Activated CD8-positive, alpha-beta memory T cell treated with anti-CD3 and anti-CD28 coated beads, Interleukin-2, amount 10 ng/mL, durations not matched to agents 7 days and 5 days (primary cell): ENCODE measurements at places on chromosomes 6 and 20.
A peak's percentile ranks its signal among the peaks of the same experiment; 100 is the strongest.

DNA sequence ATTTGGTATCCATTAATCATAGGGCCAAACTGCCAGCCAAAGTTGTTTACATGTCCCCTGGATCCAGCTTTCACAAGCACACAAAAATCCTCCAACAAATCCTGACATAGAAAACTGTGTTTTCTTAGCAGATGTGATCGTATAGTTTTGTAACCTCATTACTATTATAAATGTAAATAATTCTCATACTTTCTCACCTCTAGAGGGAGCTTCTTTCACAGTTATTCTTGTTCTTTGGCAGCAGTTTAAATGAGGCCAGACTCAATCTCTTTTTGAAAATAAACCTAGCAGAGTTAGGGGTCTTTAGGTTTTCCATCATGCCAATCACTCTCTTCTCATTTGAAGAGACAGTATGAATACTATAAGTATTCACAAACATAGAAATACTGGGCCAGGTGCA is 17.0 kb upstream of the ZNF318 start:
- peaks cover 42% of the 10 kb centered on the region for H3K27me3 ChIP-seq
- H3K4me1 ChIP-seq: peaks cover 53% of the 10 kb centered on the region
- DNase-seq: no peak
- peaks cover 9% of the 10 kb centered on the region for H3K36me3 ChIP-seq
- H3K27ac ChIP-seq: no peak overlapping the region
- no peak overlapping the region for H3K4me3 ChIP-seq

DNA sequence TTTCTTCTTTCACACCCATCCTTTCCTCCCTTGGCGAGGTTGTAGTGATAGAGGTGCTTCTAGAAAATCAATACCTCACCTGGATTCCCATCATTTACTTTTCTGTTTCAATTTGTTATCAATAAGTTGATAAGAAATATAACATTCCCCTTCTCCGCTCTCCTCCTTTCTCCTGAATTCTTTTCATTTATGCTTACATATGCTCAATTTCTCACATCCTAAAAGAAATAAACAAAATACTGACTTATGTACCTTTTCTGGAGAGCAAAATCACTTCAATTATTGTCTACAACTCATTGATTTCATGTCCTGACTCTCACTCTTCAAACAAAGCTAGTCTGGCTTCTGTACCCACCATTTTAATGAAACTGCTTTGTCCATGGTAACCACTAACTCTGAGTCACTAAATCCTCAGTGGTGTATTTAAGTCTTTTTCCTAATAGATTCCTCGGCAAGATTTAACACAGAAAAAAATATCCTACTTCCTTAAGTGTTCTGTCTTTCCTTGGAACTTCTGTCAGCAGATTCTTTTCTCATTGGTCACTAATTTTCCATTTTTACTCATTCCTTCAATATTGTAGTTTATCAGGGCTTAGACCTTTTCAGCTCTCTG is 289.6 kb downstream of the RFPL4B start:
- no peak overlapping the region for H3K27ac ChIP-seq
- H3K4me1 ChIP-seq: no peaks in the 10 kb centered on the region
- no peak overlapping the region for H3K4me3 ChIP-seq
- no peaks in the 10 kb centered on the region for H3K36me3 ChIP-seq
- no peak for DNase-seq

DNA sequence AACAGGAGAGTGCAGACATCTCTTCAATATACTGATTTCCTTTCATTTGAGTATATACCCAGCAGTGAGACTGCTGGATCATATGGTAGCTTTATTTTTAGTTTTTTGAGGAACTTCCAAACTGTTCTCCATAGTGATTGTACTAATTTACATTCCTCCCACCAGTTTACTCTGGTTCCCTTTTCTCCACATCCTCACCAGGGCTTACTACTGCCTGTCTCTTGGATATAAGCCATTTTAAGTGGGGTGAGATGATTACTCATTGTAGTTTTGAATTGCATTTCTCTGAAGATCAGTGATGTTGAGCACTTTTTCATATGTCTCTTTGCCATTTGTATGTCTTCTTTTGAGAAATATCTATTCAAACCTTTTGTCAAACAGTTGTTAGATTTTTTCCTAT is 64.9 kb upstream of the HMGCLL1 start:
- no peak for DNase-seq
- no peaks in the 10 kb centered on the region for H3K27me3 ChIP-seq
- H3K4me1 ChIP-seq: no peaks in the 10 kb centered on the region
- no peak overlapping the region for H3K4me3 ChIP-seq
- H3K36me3 ChIP-seq: no peaks in the 10 kb centered on the region

DNA sequence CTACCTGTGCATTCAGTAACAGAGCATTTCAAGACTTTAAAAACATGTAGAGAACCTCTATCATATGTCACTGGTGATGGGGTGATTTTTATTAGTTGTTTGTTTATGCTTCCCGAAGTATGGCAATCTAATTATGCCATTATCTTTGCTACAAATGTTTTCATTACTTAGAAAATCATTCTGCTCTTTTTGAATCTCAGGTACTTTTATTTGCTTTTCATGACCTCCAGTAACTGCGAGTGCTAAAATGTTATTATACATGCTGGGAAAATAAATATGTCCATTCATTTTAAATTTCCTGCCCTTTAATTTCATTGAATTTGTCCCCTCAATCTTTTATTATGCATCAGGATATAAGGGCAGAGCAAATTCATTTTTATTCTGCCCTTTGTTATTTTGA is 515.7 kb downstream of the NKAIN2 start:
- H3K27me3 ChIP-seq: no peaks in the 10 kb centered on the region
- no peak overlapping the region for H3K4me3 ChIP-seq
- H3K27ac ChIP-seq: no peak overlapping the region
- no peak for DNase-seq

- H3K4me1 ChIP-seq: peaks cover 10% of the 10 kb centered on the region
- no peak for DNase-seq
- no peak overlapping the region for H3K4me3 ChIP-seq
- H3K27me3 ChIP-seq: peaks cover 19% of the 10 kb centered on the region
Observed at GRCh38 chr6:25248123-25248522, 31.1 kb upstream of the CARMIL1 start.

GRCh38 chr20:11654766-11655165 is 262.9 kb upstream of the BTBD3 start:
- H3K4me3 ChIP-seq: no peak overlapping the region
- no peaks in the 10 kb centered on the region for H3K36me3 ChIP-seq
- no peak overlapping the region for H3K27ac ChIP-seq
- H3K27me3 ChIP-seq: no peaks in the 10 kb centered on the region
- no peaks in the 10 kb centered on the region for H3K4me1 ChIP-seq

- no peak for DNase-seq
- H3K36me3 ChIP-seq: no peaks in the 10 kb centered on the region
- no peaks in the 10 kb centered on the region for H3K4me1 ChIP-seq
- H3K27ac ChIP-seq: no peak overlapping the region
- H3K27me3 ChIP-seq: peaks cover 16% of the 10 kb centered on the region
Observed at GRCh38 chr6:114085211-114085610, 114.3 kb upstream of the HDAC2 start.

- DNase-seq: no peak
- no peak overlapping the region for H3K4me3 ChIP-seq
- no peaks in the 10 kb centered on the region for H3K4me1 ChIP-seq
- no peaks in the 10 kb centered on the region for H3K27me3 ChIP-seq
Observed at GRCh38 chr6:38150681-38151296, 331.3 kb downstream of the ZFAND3 start.

DNA sequence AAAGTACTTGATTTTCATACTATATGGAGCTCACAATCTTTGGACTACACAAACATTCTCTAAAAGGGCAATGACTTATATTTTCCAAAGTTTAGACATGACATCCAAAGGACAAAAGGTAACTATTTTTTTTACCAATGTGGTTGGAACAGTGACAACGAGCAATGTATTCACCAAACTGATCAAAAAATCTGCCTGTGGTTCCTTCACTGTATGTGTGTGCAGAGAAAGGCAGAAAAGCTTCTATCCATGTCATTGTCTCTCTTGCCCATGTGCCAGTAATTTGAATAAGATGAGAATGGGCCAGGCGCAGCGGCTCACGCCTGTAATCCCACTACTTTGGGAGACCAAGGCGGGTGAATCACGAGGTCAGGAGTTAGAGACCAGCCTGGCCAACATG is 25.5 kb downstream of the MCUR1 start:
- DNase-seq: no peak
- H3K4me1 ChIP-seq: peaks cover 21% of the 10 kb centered on the region
- no peak overlapping the region for H3K27ac ChIP-seq
- no peak overlapping the region for H3K4me3 ChIP-seq
- no peaks in the 10 kb centered on the region for H3K27me3 ChIP-seq

GRCh38 chr6:79630883-79631692 is at the start of gene SH3BGRL2:
Gene SH3BGRL2 (plus strand): TSS chr6:79631329. CDS start chr6:79631462, 133 bp downstream.
- peak within 1 kb of the TSS; percentile 64 for H3K4me3 ChIP-seq
- H3K4me1 ChIP-seq: peaks cover 6% of the 10 kb centered on the region
- no peaks in the 10 kb centered on the region for H3K36me3 ChIP-seq

DNA sequence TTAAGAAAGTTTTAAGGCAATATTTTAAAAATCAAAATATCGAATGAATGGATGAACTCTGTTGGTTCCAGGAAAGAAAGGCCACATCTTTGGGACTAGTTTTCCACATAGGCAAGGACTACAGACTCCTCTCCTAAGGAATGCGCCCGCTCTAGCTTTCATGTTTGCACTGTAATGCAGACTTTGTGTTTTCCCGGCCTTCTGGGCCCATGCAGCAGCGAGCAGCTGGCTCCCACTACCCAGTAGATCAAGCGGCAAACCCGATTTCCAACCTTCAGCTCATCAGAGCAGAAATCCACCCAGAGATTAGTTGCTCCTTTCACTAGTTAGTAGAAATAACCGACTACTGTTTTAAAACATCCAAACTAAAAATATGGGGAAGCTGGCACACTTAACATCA is 27.7 kb downstream of the OVOL2 start:
- no peaks in the 10 kb centered on the region for H3K4me1 ChIP-seq
- H3K36me3 ChIP-seq: no peaks in the 10 kb centered on the region
- H3K27me3 ChIP-seq: peaks cover 6% of the 10 kb centered on the region
- no peak overlapping the region for H3K4me3 ChIP-seq

DNA sequence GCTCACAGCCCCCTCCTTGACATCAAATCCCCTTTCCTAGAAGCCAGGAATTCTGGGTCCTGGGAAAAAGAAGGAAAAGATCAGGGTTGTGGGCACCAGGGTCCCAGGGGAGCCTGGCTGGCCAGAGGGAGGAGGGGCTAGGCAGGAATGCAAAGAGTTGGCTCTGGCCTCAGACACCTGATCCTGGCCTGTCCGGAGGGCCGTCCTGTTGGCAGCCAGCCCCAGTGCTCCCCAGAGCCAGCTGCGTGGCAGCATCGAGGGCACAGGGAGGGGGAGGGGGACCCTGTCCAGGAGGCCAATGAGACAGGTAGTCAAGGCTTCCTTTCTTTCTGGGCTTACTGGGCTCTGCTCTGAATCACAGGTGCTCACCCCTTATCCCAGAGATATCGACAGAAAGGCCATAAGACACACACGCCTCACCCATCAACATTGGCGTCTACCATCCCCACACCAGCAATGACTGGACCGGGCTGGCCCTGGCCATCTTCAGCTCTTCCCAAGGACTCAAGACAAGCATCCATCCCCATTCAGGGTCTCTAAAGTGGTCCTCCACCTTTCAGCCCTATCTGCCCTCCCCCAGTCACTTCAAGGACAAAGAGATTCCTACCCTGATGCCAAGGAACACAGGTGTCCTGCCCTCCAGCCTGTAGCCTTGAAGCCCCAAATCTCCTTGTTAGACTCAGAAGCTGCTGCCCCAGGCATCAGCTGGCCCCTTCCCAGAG is 723 bp downstream of the COL11A2 start:
- H3K4me3 ChIP-seq: no peak overlapping the region
- H3K4me1 ChIP-seq: peaks cover 5% of the 10 kb centered on the region
- H3K36me3 ChIP-seq: peaks cover 23% of the 10 kb centered on the region
- no peak overlapping the region for H3K27ac ChIP-seq
- H3K27me3 ChIP-seq: peaks cover 51% of the 10 kb centered on the region
- no peak for DNase-seq

DNA sequence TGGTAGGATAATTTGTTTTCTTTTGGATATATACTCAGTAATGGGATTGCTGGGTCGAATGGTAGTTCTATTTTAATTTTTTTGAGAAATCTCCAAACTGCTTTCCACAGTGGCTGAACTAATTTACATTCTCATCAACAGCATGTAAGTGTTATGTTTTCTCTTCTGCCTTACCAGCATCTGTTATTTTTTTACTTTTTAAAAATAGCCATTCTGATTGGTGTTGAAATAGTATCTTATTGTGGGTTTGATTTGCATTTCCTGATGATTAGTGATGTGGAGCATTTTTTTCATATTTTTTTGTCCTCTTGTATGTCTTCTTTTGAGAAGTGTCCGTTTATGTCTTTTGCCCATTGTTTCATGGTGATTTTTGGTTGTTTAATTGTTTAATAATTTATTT is 11.9 kb downstream of the HINT3 start:
- no peak overlapping the region for H3K4me3 ChIP-seq
- no peaks in the 10 kb centered on the region for H3K27me3 ChIP-seq
- no peak overlapping the region for H3K27ac ChIP-seq
- peaks cover 3% of the 10 kb centered on the region for H3K4me1 ChIP-seq
- no peak for DNase-seq
- peaks cover 15% of the 10 kb centered on the region for H3K36me3 ChIP-seq

DNA sequence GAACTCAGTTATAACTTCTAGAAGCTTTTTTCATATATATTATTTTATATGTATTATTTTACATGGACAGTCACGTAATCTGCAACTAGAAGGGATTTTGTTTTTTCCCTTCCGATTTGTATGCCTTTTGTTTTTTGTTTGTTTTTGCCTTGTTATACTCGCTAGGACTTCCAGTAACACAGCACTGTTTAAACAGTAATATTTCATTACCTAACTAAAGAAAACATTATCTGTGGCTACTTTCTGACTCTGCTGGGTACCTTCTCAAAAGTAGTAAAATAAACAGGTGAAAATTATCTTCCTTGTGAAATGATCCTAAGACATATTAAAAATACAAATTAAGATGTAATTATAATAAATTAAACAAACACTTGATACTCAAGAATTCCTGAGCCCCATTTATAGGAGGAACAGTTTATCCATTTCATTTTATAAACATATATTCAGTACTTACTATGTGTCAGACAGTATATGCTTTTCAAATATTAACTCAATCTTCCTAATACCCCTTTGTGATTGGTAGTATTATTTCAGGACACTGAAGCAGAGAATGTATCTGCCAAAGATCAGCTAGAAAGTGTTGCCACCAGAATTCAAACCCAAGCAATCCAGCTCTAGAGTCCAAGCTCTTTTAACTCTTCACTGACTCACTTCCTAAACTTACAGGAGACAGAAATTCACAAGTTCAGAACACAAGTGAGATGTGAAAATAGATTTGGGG is 65.3 kb downstream of the MAP3K5 start:
- peaks cover 24% of the 10 kb centered on the region for H3K4me1 ChIP-seq
- H3K27me3 ChIP-seq: no peaks in the 10 kb centered on the region
- DNase-seq: no peak
- peaks cover 13% of the 10 kb centered on the region for H3K36me3 ChIP-seq

- H3K4me3 ChIP-seq: no peak overlapping the region
- peaks cover 2% of the 10 kb centered on the region for H3K36me3 ChIP-seq
- H3K4me1 ChIP-seq: peaks cover 2% of the 10 kb centered on the region
- no peak for DNase-seq
Observed at GRCh38 chr6:13256266-13257001, 71.9 kb downstream of the TBC1D7 start.

- peaks cover 49% of the 10 kb centered on the region for H3K4me1 ChIP-seq
- peaks cover 13% of the 10 kb centered on the region for H3K36me3 ChIP-seq
- peak overlapping the region; percentile 56 for H3K4me3 ChIP-seq
- H3K27me3 ChIP-seq: no peaks in the 10 kb centered on the region
- DNase-seq: peak; percentile 90
Observed at GRCh38 chr6:155171109-155171746, 92.6 kb upstream of the CLDN20 start.

GRCh38 chr20:47133809-47134456 is 222.6 kb downstream of the ZMYND8 start:
- no peak for DNase-seq
- H3K4me3 ChIP-seq: no peak overlapping the region
- H3K27ac ChIP-seq: no peak overlapping the region
- no peaks in the 10 kb centered on the region for H3K36me3 ChIP-seq
- H3K4me1 ChIP-seq: no peaks in the 10 kb centered on the region
